ENCODE measurements at places on chromosomes 3 and 15. TPM values are rescaled to one million over a fixed set of nuclear protein-coding genes. Genes with fewer than 3 reads are reported as not detected.

ABCF3 gene
- total RNA-seq: 53.8 TPM

TPRG1 gene
- total RNA-seq: 33.3 TPM

TGM4 gene
- total RNA-seq: not detected

ZIC4 gene
- total RNA-seq: 0.45 TPM

NTRK3 gene
- 0.38 TPM for total RNA-seq

FOXP1 gene
- 26.1 TPM for total RNA-seq

TJP1 gene
- 24.9 TPM for total RNA-seq

WDR93 gene
- not detected for total RNA-seq

NR2F2 gene
- 37.0 TPM for total RNA-seq

BUB1B gene
- 0.68 TPM for total RNA-seq

FAM81A gene
- not detected for total RNA-seq

THPO gene
- total RNA-seq: 8.5 TPM

CLDN18 gene
- 0.23 TPM for total RNA-seq

ELP6 gene
- total RNA-seq: 18.7 TPM

PIGB gene
- total RNA-seq: 5.4 TPM

HGD gene
- 510 TPM for total RNA-seq

CA12 gene
- total RNA-seq: 0.28 TPM

ISL2 gene
- total RNA-seq: not detected

GOLGA8G gene
- not detected for total RNA-seq

FETUB gene
- total RNA-seq: 49.9 TPM

FANCD2OS gene
- not detected for total RNA-seq

GP5 gene
- total RNA-seq: 0.10 TPM

All from left lobe of liver (tissue), 2 donors.